ENCODE measurements at places on chromosomes 3 and 15.

DNA sequence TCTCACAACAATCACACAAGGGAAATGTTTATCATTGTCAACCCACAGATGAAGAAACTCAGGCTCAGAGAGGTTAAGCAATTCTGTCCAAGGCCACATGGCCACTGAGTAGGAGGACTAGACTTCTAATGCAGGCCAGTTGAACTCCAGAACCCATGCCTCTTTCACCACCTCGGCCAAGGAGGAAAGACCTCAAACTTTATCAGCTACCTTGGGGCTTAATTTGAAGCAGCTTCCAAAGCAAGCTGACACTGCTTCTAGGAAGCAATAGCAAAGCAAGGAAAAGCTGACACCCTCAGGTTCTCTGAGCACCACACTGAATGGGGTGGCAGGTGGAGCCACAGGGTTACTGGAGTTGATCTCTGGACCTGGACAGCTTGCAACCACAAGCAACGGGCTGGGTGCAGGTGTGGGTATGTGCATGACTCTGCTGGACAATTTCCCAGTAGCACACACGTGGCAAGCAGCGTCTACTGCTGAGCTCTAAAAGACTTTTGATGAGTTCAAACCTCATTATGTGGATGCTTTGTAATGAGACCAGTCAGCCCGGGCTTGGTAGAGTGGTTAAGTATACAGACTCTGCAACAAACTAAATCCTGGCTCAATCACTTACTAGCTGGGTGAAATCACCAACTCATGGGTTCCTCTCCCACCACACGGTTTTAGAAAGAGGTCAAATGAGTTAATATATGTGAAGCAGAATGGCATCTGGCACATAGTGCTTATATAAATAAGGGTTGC, 23.1 kb downstream of the CCNL1 start:
- no peak for DNase-seq

DNA sequence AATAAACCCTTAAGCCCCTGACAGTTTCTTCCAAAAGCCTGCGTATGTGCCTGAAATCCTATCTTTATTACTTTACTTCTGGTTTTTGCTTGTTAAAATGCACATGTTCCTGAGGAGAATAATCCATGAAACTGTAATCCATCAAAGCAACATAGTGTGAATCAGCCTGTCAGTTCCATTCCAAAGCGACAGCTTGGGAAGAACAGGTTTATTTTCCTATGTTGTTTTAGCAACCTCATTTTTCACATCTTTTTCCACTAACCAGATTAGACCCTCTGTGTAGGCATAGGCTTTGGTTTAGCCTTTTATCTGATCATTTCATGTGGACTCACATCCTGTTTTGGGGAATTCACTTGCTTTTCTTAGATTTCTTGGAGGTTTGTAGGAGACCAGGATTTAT, 988.0 kb downstream of the SQOR start:
- no peak for DNase-seq

DNA sequence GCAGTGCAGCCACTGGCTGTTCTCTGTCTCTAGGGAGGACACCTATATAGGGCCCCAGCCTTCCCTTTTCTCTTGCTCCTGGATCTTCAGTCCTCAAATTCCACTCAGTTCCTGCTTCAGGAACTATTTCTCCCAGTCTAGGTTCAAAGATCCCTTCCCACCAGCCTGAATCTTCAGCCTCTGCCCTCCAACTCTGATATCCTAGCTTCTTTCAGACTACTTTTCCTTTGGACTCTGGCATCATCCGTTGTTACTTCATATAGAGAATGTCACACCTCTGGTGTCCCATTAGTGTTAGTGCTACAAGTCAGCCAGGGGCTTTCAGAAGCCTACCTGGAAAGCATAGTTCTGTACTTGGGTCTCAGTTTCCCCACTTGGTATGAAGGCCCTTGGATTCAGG, 10.0 kb upstream of the HPS3 start:
- no peak for DNase-seq

- no peak for DNase-seq
Measured at GRCh38 chr3:32837789-32838188, 20.0 kb downstream of the TRIM71 start.

GRCh38 chr3:73418681-73419080, 206.1 kb downstream of the PDZRN3 start:
- no peak for DNase-seq

GRCh38 chr3:188266562-188267274, 112.8 kb downstream of the LPP start:
- no peak for DNase-seq

GRCh38 chr3:190056742-190057141, 64.0 kb downstream of the P3H2 start:
- DNase-seq, result no peak

- DNase-seq, result no peak
Measured at GRCh38 chr15:35290301-35290721, 205.2 kb upstream of the NANOGP8 start.

DNA sequence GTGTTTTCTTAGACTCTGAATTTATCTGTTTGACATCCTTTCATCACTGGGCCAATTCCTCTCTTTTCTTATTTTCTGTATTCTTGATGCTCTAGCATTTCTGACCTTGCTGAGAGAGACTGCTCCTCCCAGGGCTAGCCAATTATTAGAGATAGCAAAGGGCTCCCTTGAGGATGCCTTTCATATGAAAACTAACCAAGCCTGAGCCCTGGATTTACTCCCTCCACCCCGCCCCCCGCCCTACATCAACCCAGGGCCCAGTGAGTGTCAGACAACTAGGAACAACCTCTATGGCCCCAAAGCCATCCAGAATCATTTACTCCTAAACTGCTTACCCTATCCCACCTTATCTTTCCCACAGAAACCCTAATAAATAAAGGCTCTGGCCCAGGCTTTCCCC, 69.7 kb upstream of the LARS2 start:
- no peak for DNase-seq

GRCh38 chr15:25624504-25625177, 185.8 kb upstream of the UBE3A start:
- DNase-seq, result no peak

DNA sequence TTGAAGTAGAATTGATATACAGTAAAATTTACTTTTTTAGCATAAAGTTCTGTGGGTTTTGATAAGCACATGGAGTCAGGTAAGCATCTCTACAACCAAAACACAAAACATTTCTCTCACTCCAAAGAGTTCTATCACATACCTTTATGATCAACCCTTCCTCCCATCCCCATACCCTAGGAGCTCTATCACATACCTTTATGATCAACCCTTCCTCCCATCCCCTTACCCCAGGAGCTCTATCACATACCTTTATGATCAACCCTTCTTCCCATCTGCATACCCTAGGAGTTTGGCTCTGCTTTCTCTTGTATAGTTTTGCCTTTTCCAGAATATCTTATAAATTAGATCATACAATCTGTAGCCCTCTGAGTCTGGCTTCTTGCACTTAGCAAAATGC, 315.1 kb downstream of the ROBO2 start:
- DNase-seq, result no peak

- no peak for DNase-seq
Measured at GRCh38 chr3:159989973-159990846, 1.6 kb downstream of the IL12A start.

- DNase-seq, result no peak
Measured at GRCh38 chr3:136780741-136781140, 28.6 kb upstream of the STAG1 start.

DNA sequence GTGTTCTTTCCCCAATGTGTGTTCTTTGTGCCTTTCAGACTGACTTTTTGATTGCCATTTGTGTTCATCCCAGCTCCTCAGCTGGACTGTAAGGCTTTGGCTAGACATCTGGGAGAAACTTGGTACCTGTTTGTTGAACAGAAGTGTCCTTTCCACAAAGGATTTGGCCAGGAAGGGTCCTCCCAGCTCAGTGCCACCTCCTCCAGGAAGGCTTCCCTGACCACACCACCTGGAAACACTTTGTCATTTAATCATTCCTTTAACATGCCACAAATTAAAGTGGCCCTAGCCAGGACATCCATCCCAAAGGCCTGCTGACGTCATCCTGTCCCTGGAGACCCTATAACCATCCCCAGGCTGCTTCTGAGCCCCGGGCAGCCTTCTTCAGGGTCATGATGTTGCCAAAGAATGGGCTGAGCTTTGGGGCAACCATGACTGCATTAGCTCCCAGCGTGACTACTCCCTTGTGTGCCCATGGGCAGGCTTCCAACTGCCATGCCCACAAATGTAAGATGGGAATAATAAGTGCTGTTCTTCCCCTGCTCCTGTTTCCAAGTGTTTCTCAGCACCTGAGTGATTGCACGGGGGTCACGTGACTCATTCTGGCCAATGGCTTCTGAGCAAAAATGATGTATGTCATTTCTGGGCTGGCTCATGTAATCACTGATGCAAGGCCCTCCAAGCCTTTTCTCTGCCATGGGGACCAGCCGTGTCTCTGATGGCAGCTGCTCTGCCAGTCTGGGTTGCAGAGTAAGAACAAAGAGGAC, 112.5 kb upstream of the SMAD3 start:
- no peak for DNase-seq
